MM.1S (cell line): ENCODE measurements at places on chromosomes 3 and 15.

GRCh38 chr3:106578911-106579310 is 710.1 kb upstream of the CBLB start:
- H3K27me3 ChIP-seq, result no peaks in the 10 kb centered on the region
- DNase-seq, result no peak
- H3K27ac ChIP-seq, result no peak overlapping the region
- H3K36me3 ChIP-seq, result no peaks in the 10 kb centered on the region
- H3K4me3 ChIP-seq, result no peak overlapping the region

DNA sequence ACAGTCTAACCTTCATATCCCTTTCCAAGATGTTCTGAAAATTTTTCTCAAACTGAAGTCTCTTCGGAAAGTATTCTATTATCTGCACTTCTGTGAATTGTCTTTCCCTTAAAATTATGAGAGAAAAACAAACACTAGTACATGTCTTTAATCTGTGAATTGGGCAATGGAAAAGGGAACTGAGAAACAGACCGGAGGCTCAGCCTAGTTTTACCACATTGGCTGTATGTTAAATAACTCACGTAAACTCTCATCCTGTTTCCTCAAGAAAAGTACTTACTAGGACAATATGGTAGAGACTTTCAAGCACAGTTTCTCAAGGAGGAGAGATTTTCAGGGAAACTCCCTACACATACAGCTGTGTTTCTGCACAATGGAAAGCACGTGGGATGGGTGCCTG is 982.2 kb upstream of the SEMA6D start:
- H3K27ac ChIP-seq, result peak overlapping the region; percentile 69
- no peaks in the 10 kb centered on the region for H3K27me3 ChIP-seq
- no peak overlapping the region for H3K4me3 ChIP-seq
- H3K4me1 ChIP-seq, result peaks cover 30% of the 10 kb centered on the region
- DNase-seq, result peak; percentile 50
- no peaks in the 10 kb centered on the region for H3K36me3 ChIP-seq

DNA sequence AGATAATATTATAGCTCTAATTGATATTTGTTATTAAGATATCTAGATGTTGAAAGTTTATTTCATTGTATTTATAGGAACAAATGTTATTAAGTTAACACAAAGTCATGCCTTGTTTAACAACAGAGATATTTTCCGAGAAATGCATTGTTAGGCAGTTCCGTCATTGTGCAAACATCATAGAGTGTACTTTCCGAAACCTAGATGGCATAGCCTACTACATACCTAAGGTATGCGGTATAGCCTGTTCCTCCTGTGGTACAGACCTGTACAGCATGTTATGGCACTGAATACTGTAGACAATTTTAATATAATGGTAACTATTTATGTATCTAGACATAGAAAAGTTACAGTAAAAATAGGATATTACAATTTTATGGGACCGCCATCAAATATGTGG is 114.3 kb downstream of the NAALADL2 start:
- no peak overlapping the region for H3K27ac ChIP-seq
- H3K4me3 ChIP-seq, result no peak overlapping the region
- no peaks in the 10 kb centered on the region for H3K27me3 ChIP-seq

DNA sequence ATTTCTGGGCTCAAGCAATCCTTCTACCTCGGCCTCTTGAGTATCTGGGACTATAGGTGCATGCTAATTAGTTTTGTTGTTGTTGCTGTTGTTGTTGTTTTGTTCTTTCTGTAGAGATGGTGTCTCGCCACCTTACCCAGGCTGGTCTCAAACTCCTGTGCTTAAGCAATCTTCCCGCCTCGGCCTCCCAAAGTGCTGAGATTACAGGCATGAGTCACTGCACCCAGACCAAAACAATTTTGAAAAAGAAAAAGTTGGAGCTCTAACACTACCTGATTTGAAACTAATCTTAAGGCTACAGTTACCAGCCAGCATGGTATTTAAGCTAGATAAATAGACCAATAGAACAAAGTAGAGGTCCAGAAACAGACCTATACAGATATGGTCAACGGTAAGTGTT is 29.8 kb downstream of the KPNA1 start:
- H3K4me3 ChIP-seq, result no peak overlapping the region
- no peaks in the 10 kb centered on the region for H3K27me3 ChIP-seq
- H3K36me3 ChIP-seq, result no peaks in the 10 kb centered on the region
- no peak for DNase-seq
- H3K4me1 ChIP-seq, result peaks cover 6% of the 10 kb centered on the region

DNA sequence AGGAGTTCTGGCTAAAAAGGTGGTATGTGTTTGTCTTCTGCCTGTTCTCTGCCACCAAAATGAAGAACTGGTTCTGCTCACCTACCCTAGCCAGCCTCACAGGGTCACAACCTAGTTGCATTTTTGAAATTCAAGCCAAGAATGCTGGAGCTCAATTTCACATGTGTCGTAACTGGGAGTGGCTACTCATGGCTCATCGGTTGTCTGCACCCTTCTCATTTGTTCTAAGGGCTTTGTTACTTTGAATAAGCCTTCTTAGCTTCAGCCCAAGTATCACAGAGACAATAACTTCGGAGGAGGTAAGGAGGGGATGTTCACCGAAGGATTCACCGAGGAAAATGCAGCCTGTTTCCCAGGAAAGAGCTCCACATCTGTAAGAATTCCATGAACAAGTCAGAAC is 134.3 kb upstream of the RARB start:
- H3K4me1 ChIP-seq, result no peaks in the 10 kb centered on the region
- no peaks in the 10 kb centered on the region for H3K36me3 ChIP-seq
- H3K4me3 ChIP-seq, result no peak overlapping the region

DNA sequence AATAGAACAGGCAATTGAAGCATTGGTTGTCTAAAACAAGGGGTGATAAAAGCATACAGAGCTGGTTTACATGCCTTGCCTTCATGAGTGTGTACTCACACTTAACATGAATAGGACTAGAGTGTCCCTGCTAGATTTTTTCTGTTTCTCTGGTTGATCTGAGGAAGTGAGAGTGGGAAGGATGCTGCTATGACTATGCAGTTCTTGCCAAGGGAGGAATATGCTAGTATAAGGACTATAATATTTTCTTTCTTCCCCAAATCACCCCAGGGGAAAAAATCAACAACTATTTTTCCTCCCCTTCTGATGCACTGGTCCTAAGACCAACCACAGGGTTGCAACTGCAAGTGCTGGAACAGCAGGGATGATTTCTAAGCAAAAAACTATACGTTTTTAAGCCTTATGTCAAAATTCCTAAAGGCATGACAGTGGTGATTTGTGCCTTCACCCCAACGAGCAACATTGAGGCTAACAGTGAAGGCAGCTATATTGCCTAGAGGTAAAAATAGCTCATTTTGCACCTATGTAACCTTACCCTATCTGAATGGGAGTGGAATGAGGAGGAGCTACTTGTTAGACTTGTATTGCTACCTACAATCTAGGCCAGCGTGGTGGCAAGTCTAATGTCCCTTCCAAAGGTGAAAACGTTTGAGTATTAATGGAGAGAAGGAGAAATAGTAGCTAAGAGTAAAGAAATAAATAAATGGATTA is 33.5 kb upstream of the USP8 start:
- no peaks in the 10 kb centered on the region for H3K36me3 ChIP-seq
- H3K27ac ChIP-seq, result no peak overlapping the region
- H3K4me3 ChIP-seq, result no peak overlapping the region
- H3K27me3 ChIP-seq, result no peaks in the 10 kb centered on the region

GRCh38 chr3:53238886-53239285 is 16.9 kb downstream of the TKT start:
- H3K36me3 ChIP-seq, result peaks cover 17% of the 10 kb centered on the region
- H3K27ac ChIP-seq, result no peak overlapping the region
- peaks cover 10% of the 10 kb centered on the region; the same call in 1 of the 2 replicates for H3K4me1 ChIP-seq
- DNase-seq, result no peak

DNA sequence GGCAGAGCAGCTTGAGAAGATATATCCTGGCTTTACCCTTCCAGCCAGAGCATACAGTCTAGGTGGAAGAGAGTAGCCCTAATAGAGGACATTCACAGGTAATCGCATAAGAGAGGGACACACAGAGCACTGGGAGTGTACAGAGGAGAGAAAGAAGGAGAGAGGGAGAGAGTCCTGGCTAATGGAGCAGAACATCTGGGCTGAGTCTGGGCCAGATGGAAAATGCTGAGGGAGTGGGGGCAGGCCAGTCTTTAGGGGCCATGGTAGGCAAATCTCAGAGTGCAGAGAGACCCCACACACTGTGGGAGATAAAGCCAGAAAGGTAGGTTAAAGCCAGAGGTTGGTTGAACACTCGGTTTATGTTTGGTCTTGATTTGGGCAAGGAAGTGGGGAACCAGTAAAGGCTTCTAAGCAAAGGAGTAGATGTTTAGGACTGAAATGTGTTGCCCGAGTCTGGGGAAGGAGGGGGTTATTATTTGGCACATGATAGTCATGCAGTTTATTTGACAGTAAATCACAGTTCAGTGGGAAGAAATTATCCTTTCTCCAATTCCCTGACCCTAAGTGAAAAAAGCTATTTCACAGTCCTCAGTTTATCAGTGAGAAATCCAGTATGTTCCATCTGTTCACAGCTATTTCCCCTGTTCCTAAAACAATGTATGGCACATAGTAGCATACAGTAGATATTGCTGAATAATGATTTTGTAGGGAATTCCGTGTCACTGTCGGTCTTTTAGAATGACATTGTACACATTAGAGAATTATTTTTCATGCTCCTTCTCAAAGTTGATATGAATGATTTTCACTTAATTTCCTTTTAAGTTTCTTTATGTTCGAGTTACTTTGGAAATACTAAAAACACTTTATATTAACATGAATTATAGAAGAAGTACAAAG is 45.7 kb downstream of the PDHB start:
- H3K27ac ChIP-seq, result no peak overlapping the region
- H3K4me3 ChIP-seq, result no peak overlapping the region
- no peaks in the 10 kb centered on the region for H3K27me3 ChIP-seq

DNA sequence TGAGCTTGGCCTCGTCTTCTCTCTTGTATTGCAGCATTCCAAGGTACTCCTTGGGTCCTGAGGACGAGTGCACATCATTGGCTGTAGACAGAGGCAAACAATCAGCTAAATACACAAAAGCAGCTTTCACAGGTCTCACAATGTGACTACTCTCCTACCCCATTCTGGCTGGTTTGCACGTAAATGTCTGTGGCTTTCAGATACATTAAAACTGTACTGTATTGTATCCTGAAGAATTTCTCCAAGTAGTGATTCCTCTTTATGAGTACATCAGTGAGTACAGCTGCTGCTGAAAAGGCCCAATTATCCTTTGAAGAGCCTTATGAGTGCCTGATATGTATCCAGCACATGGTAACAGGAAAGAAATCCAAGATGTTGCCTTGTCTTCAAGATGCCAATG is 22.0 kb upstream of the GNB5 start:
- no peaks in the 10 kb centered on the region for H3K4me1 ChIP-seq
- H3K36me3 ChIP-seq, result no peaks in the 10 kb centered on the region
- DNase-seq, result no peak
- no peaks in the 10 kb centered on the region for H3K27me3 ChIP-seq

GRCh38 chr3:108396336-108396735 is 100.0 kb downstream of the HHLA2 start:
- DNase-seq, result no peak
- no peak overlapping the region for H3K4me3 ChIP-seq
- no peaks in the 10 kb centered on the region for H3K36me3 ChIP-seq
- no peaks in the 10 kb centered on the region for H3K4me1 ChIP-seq
- H3K27ac ChIP-seq, result no peak overlapping the region

DNA sequence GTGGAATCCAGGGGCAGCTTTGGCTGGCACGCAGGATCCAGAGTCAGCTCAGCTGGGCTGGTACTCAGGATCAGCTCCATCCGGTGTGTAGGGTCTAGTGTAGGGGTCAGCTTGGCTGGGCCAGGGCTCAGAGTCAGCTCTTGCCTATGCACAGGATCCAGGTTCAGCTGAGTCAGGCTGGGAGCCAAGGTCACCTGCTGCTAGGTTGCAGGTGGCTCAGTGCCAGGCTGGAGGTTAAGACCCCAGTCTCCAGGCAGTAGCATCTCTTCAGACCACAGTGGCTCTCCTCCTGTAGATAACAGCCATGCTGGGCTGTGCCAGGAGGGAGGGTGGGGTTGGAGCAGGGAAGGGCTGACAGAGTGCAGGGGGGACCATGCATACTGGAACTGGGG is 1.8 kb downstream of the HYAL3 start:
- H3K4me3 ChIP-seq, result no peak overlapping the region
- no peak overlapping the region for H3K27ac ChIP-seq
- H3K36me3 ChIP-seq, result no peaks in the 10 kb centered on the region
- DNase-seq, result no peak

- H3K36me3 ChIP-seq, result no peaks in the 10 kb centered on the region
- DNase-seq, result no peak
- H3K4me1 ChIP-seq, result no peaks in the 10 kb centered on the region
- no peaks in the 10 kb centered on the region; the same call in 1 of the 2 replicates for H3K27me3 ChIP-seq
- no peak overlapping the region for H3K4me3 ChIP-seq
- H3K27ac ChIP-seq, result no peak overlapping the region
Measured at GRCh38 chr3:11204697-11205348, 50.5 kb downstream of the HRH1 start.

DNA sequence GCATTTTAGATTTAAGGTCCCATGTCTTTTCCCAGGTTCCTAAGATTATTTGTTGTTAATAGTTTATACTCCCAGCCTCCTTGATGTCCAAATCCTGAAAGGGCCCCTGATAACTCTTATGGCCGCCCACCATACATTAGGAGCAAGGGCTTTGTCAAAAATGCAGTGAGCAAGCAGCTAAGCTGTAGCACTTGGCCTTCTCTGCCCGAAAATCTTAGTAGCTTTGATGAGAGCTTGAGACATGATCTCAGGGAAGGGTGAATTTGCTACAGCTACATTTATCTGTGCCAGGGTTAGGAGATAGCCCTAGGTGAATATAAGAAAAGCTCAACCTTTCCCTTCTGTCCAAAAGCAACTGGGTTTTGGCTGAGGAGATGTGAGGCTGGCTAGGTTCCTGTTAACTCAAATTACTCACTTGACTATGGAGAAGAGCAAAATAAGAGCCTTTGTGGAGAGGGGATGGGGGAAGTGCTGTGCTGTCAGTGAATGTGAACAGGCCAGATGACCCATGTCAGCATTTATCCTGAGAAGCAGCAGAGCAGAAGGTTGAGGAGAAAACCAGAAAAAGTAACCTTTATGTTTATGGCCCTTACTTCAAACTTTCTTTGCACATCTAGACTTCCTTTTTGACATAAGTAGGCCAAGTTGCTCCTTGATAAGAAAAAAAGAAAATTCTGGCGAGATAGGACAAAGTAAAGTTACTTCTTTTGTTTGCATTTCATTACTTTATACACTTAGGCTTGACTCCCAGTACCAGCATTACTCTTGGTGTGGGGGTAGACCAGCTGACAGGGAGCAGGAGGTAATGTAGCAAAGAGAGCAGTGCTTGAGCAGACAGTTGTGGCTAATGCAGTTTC is 21.1 kb downstream of the MAPK6 start:
- no peak overlapping the region for H3K4me3 ChIP-seq
- peak; percentile 45 for DNase-seq
- no peaks in the 10 kb centered on the region for H3K36me3 ChIP-seq
- peaks cover 60% of the 10 kb centered on the region for H3K4me1 ChIP-seq
- H3K27me3 ChIP-seq, result no peaks in the 10 kb centered on the region
- peak overlapping the region; percentile 54; the same call in 1 of the 2 replicates for H3K27ac ChIP-seq

DNA sequence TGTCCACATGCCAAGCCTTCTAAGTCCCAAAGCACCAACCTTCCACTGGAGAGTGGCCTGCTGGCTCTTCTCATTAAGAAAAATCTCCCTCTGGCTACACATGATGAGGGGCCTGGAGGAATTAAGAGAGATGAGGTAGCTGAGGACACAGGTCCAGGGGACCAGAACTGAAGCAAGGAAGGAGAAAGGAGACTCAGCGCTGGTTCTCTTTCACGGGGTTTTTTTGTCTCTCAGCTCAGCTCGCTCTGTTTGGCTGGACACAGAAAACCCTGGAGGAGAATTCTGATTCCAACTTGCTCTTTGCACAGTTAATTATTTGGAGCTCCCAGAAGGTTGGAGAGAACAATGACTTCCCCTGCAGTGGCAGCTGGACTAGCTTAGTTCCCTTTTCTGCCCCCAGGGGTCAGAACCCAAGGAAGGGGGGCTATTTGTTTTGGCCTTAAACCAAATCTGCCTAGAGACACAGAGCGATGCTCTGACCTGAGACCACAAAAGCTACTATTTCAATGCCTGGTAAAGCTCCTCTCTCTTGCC is 507.6 kb downstream of the FHIT start:
- no peaks in the 10 kb centered on the region for H3K4me1 ChIP-seq
- H3K27ac ChIP-seq, result no peak overlapping the region
- no peaks in the 10 kb centered on the region for H3K27me3 ChIP-seq
